GM12878 (cell line): ENCODE measurements at places on chromosomes 6 and 20. TPM values are rescaled to one million over a fixed set of nuclear protein-coding genes. Genes with fewer than 3 reads are reported as not detected.

DNA sequence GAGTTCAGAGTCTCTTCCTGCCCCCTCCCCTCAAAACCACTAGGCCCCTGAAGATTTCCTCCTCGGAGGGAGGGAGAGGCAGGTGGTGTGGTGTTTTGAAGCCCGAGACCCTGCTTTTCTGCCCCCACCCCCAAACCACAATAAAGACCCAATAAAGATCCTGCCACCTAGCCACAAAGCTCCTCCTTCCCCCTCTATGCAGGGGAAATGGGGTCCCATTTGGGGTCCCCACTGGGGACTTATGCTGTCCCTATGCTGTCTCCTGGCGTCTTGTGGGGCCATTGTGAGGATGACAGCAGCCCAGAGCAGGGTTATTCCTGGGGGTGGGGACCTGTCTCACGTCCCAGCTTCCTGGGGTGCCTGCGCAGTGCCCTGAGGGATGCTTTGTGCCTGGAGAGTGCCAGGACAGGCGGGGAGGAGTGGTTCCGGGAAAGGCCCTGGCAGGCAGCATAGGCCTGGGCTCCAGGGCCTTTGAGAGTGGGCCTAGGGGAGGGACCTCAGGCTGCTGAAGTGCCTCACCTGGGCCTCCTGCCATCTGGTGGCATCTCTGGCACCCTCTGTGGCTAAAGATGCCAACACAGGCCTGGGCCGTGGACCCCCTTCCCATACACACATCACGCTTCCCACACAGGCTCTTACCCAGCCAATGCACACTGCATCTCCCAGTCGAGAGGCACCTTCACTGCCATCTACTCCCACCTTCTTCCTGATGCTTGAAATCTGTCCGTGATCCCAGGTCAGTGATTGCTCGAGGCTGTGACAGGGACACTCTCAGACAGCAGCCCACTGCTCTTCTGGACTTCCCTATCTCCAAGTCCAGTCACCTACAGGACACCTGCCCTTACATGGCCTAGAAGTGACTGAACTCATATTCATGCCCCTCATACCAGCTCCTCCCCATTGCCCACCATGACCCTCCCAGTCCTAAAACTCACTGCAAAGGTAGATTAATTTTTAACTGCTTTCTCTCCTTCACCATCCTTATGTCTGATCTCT is 7.9 kb upstream of the ARMC12 start:
- no peak for DNase-seq

GRCh38 chr6:3687847-3688246 is 63.7 kb downstream of the PXDC1 start:
- DNase-seq = no peak

DNA sequence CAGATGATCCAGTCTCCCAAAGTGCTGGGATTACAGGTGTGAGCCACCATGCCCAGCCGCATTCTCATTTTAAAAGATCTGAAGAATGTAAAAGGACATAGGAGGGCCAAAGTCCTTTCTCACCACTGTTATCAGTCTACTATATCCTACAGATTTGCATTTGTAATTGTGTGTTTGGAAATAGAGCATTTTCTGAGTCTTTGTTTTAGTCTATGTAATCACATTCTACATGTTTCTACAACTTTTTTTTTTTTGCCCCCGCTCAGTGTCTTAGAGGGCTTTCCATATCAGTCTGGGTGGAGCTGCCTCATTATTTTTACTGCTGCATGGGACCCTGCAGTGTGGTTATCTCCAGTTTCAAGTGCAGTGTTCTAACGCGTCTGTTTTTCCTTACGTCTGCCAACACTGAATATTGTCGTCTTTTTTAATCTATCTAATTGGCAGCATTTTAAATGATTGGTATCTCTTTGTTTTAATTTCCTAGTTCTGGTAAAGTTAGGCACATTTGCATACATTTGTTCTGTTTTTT is 7.8 kb downstream of the CUL9 start:
- no peak for DNase-seq

PDSS2 gene
- polyA plus RNA-seq = 9.5 and 12.7 TPM in 2 replicates

GRCh38 chr6:85129881-85130280 is 320.0 kb upstream of the NT5E start:
- DNase-seq = no peak

GMEB2 gene
- 8.1 and 8.3 TPM in 2 replicates for polyA plus RNA-seq

DNAAF9 gene
- 0.78 and 1.2 TPM in 2 replicates for polyA plus RNA-seq

GRCh38 chr6:166786704-166787293 is 159.7 kb upstream of the RPS6KA2 start:
- DNase-seq = peak; percentile 21

- no peak for DNase-seq
Measured at GRCh38 chr6:43781941-43782704, 12.1 kb downstream of the VEGFA start.

DNA sequence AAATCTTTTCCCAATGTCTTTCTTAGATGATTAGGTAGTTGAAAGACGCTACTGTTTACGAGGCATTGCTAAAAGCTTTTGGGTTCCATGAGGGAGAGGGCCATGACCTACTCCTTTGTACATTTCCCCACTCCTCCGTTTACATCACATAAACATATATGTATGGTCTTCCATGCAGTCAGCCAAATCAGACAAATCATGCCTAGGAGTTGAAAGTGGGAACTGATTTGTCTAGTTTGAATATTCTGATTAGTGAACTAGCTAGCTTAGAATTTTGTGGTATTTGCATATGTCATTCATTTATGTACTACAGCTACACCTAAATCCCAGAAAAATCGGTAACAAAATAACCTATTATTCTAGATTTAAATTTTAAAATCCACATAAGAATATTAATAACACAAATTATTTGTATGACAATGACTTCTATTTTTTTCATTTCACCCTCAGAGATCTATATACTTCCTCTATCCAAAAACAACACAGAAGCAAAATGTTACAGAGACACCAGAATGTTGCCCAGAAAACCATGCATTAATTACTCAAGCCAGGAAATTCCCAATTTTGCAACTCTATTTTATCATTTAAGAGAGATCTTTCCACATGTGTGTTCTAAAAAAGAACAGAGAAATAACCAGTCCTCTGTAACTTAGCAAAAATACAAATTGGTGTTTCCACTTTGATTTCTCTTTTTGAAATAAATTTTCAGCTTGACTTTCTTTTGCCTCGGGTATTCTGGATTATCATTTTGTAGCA is 231.9 kb downstream of the LAMA2 start:
- DNase-seq = no peak

GRCh38 chr6:104728448-104728847 is 131.3 kb downstream of the HACE1 start:
- DNase-seq = no peak

SNPH gene
- 0.21 and 0.37 TPM in 2 replicates for polyA plus RNA-seq

DNA sequence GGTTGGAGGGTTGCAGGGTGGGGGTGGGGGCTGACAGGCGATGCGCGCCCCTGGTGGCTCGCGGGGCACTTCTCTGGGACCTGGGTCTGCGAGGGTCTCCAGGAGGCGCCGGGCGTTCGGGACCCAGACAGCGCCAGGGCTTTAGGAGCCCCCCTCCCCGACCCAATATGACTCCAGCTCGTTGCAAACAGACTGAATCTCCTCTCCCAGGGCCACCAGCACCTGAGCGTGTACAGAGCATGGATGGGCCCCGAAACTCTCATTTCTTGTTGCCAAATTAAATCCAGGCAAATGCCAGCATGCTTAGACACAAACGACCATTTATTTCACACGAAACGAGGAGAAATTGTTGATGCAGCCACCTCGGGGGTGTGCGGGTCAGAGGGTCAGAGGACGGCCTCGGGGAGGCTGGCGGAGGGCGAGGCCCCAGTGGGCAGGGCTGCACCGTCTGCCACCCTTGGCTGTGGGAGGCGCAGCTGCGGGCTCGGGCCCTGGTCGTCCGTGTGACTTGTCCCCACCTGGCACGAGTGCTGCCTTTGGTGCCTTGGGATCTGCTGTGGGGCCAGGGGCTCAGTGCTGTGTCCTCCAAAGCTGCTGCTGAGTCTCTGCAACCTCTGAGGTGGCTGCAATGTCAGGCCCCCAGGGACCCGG is 20.9 kb upstream of the GATA5 start:
- no peak for DNase-seq

DNA sequence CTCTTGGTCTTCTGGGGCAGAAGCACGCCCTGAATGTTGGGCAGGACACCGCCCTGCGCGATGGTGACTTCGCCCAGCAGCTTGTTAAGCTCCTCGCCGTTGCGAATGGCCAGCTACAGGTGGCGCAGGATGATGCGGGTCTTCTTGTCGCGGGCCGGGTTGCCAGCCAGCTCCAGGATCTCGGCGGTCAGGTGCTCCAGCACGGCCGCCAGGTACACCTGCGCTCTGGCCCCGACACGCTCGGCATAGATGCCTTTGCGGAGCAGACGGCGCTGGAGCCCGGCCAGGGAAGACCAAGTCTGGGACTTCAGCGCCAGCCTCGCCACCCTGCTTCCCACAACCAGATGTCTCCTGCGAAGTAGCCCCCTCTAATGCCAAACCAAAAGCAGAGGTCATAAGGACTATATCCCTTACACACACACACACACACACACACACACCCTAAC is 8.0 kb upstream of the SLC17A3 start:
- DNase-seq = no peak

MTHFD1L gene
- polyA plus RNA-seq = 38.1 and 46.7 TPM in 2 replicates

GRCh38 chr20:41014561-41015088 is 14.0 kb upstream of the TOP1 start:
- DNase-seq = no peak

CAGE1 gene
- 0.24 and 0.42 TPM in 2 replicates for polyA plus RNA-seq

PNLDC1 gene
- 0.25 TPM in 1 of 2 replicates, not detected in the other for polyA plus RNA-seq

DNA sequence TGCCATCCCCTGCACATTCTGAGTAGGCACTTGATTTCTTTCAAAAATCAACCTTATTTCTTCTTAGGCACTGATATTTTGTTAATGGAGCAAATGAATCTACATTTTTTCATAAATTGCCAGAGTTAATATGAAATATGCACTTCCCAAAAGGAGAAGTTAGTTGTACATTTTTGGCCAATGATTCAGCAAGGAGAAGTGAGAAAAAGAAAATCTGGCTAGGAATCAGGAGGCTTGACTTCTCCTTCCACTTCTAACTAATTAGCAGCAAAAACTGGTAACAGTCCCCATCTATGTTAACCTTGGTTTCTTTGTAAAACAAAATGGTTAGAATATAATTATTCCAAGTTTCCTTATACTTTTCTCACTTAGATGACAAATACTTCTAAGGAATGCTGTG is 7.0 kb upstream of the DSE start:
- no peak for DNase-seq
